Activated CD8-positive, alpha-beta memory T cell treated with anti-CD3 and anti-CD28 coated beads for 24 hours (primary cell): ENCODE measurements at places on chromosomes 16 and 17.

GRCh38 chr17:71725811-71726210, 395.0 kb upstream of the SOX9 start:
- no peak for DNase-seq

- DNase-seq = no peak
Observed at GRCh38 chr16:47887496-47887895, 268.3 kb downstream of the ABCC12 start.

DNA sequence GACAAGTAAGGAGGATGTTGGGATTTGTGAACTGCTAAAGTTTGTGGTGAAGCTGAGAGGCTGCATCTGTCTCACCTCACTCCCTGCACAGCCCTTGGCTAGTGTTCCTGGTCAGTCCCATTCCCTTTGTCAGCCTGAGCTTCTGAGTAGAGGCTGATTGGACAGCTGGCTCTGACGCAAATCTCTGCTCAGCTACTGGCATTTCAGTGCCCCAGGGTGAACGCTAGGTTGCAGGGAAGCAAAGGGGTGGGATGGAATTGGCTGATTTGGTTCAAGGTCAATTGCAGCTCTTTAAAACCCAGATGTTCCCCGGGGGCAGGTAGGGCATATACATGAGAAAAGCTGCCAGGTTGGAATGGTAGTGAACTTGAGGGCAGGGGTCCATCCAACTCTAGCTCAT, 23.1 kb upstream of the CNOT1 start:
- DNase-seq = no peak

GRCh38 chr16:84268291-84269040, 26.2 kb upstream of the WFDC1 start:
- no peak for DNase-seq
